Stimulated activated CD8-positive, alpha-beta memory T cell treated with anti-CD3 and anti-CD28 coated beads, Interleukin-4, amount 100 ng/mL, for 1 hour (primary cell): ENCODE measurements at places on chromosomes 7 and 10.

DNA sequence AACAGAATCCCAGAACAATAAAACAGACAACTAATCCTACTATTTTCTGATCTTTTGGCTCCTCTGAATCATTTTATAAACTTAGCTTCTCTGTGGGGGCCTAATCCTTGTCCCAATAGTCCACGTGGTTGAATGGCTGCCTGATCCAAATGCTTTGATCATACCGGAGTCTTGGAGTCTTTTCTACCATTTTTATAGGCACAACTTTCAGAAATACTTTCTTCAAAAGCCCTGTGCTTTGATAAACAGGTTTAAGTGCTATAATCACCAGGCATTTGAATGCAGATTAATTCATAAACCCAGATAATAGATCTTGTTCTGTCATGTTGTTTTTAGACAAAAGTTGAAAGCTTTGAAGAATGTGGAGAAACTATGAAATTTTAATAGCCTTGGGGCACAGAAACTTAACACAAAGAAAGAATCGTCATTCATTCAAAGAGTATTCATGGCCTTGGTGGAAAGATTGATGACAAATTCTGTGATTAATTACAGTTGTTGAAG, 163.7 kb downstream of the AHR start:
- no peak for DNase-seq

DNA sequence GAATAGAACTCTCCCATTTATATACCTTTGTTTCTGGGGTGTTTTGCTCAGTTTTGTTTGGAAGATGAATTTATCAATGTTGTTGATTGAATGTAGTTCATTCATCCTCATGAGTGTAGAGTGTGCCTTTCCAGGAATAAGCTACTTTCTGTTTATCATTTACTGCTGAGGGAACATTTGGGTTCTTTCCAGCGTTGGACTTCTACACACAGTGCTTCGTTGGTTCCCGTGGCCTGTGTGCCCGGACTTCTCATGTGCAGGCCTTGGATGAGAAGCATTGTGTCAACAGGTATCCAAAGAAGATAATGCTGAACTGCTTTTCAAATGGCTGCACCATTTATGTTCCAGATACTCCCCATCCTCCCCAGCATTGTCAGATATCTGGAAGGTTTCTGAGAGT, 107.6 kb upstream of the TNS3 start:
- no peak for DNase-seq

DNA sequence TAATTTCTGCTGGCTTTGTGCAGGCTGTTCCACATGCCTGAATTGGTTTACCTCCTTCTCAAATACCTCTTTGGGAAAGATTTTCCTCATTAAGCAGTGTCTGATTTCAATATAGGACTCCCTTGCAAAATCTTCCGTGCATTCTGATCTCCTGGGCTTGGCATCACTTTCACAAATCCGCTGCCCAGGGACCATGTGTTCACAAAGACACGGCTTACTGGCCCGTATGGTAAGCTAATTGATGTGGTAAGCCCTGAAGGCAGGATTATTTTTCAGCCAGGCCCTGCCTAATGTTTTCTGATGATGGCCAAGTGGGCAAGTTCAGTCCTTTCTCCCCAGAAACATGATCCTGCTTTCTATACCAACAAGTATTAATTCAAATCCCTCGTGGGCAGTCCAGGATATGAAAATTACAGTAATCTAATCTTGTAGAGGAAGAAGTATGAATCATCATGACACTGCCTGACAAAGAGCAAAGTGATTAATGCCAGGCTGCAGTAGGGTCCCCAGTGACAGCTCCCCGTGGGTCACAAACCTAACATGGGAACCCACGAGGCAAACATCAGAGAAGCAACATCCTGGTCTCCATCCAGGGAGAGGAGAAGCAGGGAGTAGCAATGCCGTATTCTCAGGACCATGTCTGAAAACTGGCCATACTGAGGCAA, 11.6 kb upstream of the SVIL start:
- no peak for DNase-seq

DNA sequence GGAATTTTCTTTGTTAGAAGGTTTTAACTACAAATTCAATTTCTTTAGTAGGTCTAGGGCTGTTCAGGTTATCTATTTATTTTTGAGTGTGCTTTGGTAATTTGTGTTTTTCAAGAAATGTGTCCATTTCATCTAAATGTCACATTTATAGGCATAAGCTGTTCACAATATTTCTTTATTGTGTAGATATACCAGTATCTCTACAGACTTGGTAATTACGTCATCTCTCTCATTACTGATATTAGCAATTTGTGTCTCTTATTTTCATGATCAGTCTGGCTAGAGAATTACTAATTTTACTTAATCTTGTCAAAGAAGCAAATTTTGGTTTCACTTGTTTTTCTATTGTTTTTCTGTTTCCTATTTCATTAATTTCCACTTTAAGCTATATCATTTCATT, 152.0 kb downstream of the RNLS start:
- no peak for DNase-seq

DNA sequence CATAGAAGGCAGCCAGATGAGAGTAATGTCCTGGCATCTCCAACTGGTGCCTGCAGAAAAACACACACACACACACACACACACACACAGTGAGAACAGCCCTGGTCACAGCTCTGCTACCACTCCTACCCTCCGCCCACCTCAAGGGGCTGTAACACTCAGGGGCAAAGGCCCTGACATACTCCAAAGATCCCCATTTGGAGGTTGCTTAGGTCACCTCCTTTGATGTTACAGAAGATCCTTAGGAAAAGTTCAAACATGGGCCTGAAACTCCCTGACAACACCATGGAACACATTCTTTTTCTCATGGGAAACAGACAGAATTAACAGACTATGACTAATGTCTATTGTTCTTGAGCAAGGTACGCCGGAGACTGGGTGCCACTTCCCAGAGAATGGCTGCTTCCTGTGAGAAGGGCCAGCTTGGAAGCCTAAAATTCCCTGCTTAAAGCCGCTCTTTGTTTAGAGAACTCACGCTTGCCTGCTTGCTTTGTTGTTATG, 27.7 kb downstream of the DENND11 start:
- DNase-seq = no peak

DNA sequence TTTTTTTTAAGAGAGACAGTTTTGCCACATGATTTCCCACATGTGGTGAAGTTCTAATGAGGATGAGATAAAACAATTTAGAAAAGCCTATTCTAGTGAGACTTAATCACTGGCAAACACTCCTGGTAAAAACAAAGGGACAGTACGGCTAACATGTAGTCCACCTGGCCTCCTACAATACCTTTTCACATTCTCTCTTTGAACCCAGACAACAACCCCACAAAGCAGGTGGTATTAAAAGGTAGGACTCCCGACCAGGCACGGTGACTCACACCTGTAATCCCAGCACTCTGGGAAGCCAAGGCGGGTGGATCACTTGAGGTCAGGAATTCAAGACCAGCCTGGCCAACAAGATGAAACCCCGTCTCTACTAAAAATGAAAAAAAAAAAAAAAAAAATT, 12.4 kb downstream of the PARD3 start:
- no peak for DNase-seq

- DNase-seq = no peak
These were observed 7.8 kb downstream of the LIPM start for GRCh38 chr10:88810196-88810961.

DNA sequence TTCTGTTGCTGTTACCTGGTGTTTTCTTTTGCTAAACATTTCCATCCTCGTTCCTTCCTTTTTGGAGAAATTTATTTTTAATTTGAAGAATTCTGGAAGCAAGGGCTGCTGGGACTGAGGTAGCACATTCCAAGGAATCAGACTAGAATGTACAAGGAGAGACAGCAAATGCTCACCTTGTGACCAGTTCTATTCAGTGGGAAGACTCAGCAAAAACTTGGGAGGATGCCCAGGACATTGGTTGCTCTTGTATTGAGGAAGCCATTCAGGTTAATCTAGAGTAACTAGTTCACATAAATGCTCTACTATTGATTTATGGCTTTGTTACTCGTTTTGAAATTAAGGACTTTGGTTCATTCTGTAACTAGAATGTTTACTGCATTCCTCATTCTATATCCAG, 11.3 kb downstream of the PLCE1 start:
- no peak for DNase-seq

DNA sequence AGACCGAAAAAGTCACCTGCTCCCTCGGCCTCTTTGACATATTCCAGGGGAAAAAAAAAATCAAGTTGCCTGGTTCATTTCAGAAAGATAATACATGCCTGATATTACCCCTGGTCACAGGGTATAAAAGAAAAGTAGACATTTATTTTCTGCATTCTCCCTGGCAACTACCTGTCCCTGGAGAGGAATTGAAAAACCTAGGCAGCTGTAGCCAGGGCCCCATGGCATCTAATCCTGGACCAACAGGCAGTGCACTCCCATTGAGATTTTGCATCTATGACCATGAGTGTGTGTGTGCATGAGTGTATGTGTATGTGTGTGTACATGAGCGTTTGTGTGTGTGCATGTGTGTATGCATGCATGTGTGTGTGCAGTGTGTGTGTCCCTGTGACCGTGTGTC, 338.2 kb upstream of the PFKP start:
- DNase-seq = no peak

DNA sequence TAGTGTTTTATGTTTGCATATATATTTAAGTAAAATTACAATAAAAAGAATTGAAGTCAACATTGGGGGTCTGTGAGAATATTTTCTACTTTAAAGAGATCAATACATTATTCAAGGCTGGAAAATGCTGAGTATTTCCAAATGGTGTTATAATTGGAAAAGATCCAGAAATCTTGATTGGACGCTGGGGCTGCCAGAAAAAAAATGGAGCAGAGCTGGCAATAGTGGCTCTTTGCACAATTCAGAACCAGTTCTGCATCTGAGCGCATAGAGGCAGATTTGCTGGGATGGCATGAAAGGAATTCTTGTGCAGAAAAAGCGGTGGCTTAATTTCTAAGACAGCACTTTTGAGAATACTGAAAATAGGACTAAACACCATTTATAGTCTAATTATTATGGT, 10.8 kb upstream of the VWC2 start:
- DNase-seq = no peak

- no peak for DNase-seq
These were observed 838.2 kb upstream of the POM121L12 start for GRCh38 chr7:52197221-52197620.

DNA sequence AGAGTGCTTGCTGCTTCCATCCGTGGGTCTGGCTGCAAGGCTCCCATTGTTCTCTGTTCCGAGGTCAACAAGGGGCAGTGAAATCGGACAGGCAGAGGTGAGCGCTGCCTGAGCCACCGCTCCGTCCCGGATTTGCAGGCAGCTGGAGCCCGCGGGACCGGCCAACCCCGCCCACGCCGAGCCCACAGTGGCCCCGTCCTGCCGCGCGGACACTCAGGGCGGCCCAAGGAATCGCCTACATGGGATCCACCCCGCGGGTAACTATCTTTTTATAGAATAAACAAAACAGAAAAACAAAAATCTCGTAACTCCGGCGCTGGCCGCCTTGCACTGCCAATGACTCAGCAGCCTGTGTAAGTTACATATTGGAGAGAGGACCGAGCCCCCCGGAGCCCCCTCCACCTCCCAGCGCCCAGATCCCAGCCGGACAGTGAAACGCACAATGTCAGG, 1.9 kb downstream of the BNIP3 start:
- DNase-seq = no peak

- DNase-seq = no peak
These were observed 6.4 kb downstream of the HEPACAM2 start for GRCh38 chr7:93219868-93220267.

- DNase-seq = no peak
These were observed 62.9 kb downstream of the AKR1B1 start for GRCh38 chr7:134396031-134396430.

DNA sequence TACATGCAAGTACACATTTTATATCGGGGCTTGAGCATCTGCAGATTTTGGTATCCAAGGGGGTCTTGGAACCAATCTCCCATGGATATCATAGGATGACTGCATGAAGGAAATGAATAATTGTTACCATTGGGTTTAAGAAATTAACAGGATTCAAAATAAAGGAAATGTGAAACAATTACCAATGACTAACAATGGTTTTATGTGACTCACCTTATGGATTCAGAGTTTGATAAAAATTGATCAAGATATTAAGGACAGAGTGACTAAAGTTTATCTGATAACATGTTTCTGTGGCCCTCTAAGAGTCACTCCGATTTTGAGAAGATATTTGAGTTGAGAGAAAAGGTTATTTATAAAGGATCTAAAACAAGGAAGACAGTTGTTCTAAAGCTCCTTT, 93.0 kb upstream of the ODAD2 start:
- DNase-seq = no peak

DNA sequence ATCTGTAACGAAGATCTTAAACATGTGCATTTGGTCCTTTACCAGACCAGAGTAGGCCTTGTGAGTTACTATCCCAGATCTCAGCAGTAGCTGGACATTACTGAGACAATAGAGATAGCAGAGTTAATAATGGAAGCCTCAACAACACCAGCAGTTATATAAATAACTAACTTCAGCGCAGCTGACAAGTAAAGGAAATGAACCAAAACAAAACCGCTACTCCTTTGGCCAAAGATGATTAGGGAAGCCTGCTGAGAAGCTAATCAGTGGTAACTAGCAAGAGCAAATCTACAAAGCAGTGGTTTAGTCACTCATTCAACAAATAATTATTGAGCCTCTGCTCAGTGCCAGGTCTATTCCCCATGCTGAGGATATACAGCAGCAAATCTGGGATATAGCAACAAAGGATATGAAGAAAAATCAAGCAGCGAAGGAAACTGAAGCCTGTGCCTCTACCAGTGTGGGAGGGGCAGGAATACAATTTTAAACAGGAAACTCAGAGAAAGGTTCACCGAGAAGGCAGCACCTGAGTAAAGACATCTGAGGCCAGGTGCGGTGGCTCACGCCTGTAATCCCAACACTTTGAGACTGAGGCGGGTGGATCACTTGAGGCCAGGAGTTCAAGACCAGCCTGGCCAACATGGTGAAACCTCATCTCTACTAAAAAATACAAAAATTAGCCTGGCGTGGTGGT, 103.6 kb downstream of the ELMO1 start:
- no peak for DNase-seq

- no peak for DNase-seq
These were observed 4.8 kb upstream of the TRDMT1 start for GRCh38 chr10:17206210-17206709.

DNA sequence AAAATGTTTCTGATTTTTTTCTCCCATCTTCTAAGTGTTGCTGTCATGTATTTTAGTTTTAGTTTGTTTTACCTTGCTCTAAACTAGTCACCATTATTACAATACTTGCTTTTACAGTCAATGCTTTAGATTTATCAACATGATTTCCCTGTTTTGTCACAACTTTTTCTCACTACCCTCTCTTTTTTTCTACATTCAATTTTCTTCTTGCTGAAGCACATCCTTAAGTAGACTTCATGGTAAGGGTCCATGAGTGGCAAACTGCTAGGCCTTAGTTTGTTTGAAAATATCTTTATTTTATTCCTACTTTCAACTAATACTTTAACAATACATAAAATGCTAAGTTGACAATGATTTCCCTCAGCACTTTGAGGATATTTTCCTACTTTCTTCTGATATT, 173.5 kb downstream of the DNAJC1 start:
- no peak for DNase-seq
